HepG2 (cell line): ENCODE measurements at places on chromosomes 6 and 20. TPM values are rescaled to one million over a fixed set of nuclear protein-coding genes. Genes with fewer than 3 reads are reported as not detected.

DNA sequence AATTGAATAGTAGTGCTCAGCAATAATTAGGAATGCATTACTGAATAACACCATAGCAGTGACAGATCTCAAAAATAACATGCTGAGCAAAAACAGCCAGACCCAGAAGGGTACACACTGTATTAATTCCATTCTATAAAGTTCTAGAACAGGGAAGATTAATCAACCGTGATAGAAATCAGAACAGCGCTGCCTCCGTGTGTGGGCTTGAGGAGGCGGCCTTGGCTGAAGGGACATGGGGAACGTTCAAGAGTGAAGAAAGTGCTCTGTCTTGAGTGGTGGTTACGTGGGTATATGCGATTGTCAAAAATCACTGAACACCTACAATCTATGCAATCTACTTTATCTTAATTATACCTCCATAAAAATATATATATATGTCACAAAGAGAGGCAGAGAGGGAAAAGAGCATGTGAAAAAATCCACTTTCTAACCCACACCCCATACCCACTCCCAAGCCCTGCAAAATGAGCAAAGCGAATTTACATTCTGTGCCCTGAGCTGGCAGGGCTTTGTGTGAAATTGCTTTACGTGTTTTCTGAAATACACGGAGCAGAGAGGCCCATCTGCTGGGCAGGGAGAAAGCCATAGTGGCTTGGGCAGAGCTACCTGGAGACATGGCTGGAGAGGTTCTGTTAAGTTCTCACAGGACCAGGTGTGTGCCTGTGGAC lies 74.4 kb downstream of the NFATC2 start:
- no peak for DNase-seq
- H3K27me3 ChIP-seq, result no peaks in the 10 kb centered on the region
- H3K27ac ChIP-seq, result no peak overlapping the region
- no peak overlapping the region for H3K4me3 ChIP-seq
- H3K36me3 ChIP-seq, result peaks cover 34% of the 10 kb centered on the region; the same call in 2 of the 3 replicates

DNA sequence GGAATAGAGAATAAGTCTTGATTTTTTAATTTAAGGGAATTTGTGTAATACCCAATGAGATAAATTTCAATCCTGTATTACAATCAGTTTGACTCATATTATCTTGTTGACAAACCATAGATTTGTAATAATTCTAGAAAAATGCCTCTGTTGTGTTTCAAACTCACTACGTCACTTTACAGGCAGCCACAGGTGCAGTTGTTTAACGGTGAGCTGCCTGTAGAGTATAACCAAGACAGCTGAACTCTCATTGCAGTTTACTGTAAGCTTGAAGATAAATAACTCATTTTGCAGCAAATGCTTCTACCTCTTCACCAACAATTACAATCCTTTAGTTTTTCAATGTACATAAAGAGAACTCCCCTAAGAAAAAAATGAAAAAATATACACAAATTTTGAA lies 114.3 kb downstream of the PRKN start:
- H3K36me3 ChIP-seq, result no peaks in the 10 kb centered on the region
- H3K4me3 ChIP-seq, result no peak overlapping the region
- no peak overlapping the region for H3K27ac ChIP-seq
- no peaks in the 10 kb centered on the region for H3K4me1 ChIP-seq
- no peaks in the 10 kb centered on the region; the same call in 1 of the 2 replicates for H3K27me3 ChIP-seq
- no peak for DNase-seq

GRCh38 chr6:3610921-3611320 lies 140.6 kb downstream of the PXDC1 start:
- no peak overlapping the region for H3K27ac ChIP-seq
- H3K4me1 ChIP-seq, result no peaks in the 10 kb centered on the region
- no peak overlapping the region for H3K4me3 ChIP-seq
- peaks cover 5% of the 10 kb centered on the region for H3K27me3 ChIP-seq
- no peaks in the 10 kb centered on the region for H3K36me3 ChIP-seq
- no peak for DNase-seq

GRCh38 chr20:24868396-24868927 lies 80.6 kb upstream of the CST7 start:
- DNase-seq, result no peak
- H3K27me3 ChIP-seq, result peaks cover 10% of the 10 kb centered on the region; the same call in 1 of the 2 replicates
- no peak overlapping the region for H3K27ac ChIP-seq
- peaks cover 8% of the 10 kb centered on the region for H3K4me1 ChIP-seq
- H3K4me3 ChIP-seq, result no peak overlapping the region
- H3K36me3 ChIP-seq, result no peaks in the 10 kb centered on the region

- no peaks in the 10 kb centered on the region for H3K4me1 ChIP-seq
- no peaks in the 10 kb centered on the region for H3K27me3 ChIP-seq
- no peaks in the 10 kb centered on the region for H3K36me3 ChIP-seq
- H3K4me3 ChIP-seq, result no peak overlapping the region
- no peak for DNase-seq
Measured at GRCh38 chr20:1652104-1652503, 5.5 kb downstream of the SIRPG start.

GRCh38 chr6:82083646-82084045 lies 163.9 kb downstream of the IBTK start:
- no peaks in the 10 kb centered on the region for H3K27me3 ChIP-seq
- no peak overlapping the region for H3K4me3 ChIP-seq
- peak overlapping the region; percentile 79 for H3K27ac ChIP-seq
- DNase-seq, result no peak
- H3K36me3 ChIP-seq, result no peaks in the 10 kb centered on the region
- peaks cover 84% of the 10 kb centered on the region for H3K4me1 ChIP-seq

GRCh38 chr6:25194172-25194678 lies 84.9 kb upstream of the CARMIL1 start:
- no peak overlapping the region for H3K4me3 ChIP-seq
- no peaks in the 10 kb centered on the region for H3K4me1 ChIP-seq
- no peak for DNase-seq
- no peak overlapping the region for H3K27ac ChIP-seq
- no peaks in the 10 kb centered on the region for H3K36me3 ChIP-seq

SMIM13 gene
- total RNA-seq, result 9.5 and 10.2 TPM in 2 replicates

OR2H1 gene
- not detected in 2 replicates for total RNA-seq
